ENCODE measurements at places on chromosomes 16 and 17.

DNA sequence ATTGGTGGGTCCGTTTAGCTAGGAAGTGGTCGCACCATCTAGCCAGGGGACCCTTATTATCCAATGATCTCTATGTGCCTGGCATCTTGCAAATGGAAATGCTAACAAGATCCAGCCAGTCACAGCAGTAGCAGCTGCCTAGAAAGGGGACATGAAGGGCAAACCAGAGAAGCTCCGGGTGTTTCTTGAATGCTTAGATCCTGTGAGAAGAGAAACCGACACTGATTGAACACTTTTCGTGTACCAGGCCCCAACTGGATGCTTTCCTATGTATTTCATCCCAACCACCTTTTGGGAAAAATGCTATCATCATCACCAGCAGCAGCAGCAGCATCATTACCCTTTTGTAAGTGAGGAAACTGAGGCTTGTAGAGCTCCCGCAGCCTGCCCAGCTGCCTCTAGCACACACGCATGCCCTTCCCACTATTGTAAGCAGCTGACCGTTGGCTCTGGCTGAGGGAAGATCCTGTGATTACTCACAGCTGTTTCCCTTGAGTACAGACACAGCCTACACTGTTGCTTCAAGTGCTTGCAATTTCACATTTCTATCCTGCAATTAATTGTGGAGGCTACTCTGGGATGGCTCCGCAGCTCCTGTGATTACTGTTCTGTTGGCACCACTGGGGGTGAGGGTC is 180.7 kb upstream of the CACNG5 start:
- DNase-seq: no peak

DNA sequence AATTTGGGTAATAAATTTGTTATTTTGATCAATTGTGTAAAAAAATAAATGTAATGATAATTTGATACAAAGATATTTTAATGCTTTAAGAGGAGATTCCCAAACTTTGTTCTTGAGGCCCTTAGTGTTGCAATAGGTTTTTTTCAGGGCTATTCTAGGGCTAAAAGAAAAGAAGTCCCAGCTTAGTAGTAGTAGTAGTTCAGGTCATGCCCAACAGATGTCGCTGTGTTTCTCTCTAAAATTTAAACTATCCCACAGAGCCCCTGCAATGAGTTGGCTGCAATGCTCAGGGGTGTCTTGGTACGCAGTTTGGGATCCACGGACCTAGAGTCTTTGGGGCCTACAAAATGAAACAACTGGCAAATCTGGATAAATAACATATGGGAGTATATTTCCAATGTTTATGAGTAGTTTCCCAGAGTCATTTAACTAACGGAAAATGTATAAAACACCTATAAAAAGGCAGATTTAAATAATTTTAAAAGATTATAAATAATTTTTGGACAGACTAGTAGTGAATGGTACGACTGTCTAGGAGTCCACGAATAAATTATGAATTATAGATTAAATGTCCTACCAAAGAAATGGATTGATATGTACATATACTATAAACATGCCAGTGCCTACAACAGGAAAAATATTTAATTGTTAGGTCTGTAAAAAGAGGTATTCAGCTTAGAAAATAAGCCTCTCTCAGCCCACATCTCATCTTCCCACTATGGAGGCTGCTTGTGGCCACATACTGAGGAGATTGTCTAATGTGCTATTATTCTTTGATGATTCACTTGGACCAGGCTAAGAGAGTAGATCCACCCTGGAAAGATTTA is 228.5 kb upstream of the PMFBP1 start:
- peak; percentile 24 for DNase-seq

- peak; percentile 31 for DNase-seq
These were observed 57.5 kb downstream of the CYB5B start for GRCh38 chr16:69481901-69482341.

GRCh38 chr17:39224778-39225307 is 902 bp downstream of the STAC2 start:
- no peak for DNase-seq

DNA sequence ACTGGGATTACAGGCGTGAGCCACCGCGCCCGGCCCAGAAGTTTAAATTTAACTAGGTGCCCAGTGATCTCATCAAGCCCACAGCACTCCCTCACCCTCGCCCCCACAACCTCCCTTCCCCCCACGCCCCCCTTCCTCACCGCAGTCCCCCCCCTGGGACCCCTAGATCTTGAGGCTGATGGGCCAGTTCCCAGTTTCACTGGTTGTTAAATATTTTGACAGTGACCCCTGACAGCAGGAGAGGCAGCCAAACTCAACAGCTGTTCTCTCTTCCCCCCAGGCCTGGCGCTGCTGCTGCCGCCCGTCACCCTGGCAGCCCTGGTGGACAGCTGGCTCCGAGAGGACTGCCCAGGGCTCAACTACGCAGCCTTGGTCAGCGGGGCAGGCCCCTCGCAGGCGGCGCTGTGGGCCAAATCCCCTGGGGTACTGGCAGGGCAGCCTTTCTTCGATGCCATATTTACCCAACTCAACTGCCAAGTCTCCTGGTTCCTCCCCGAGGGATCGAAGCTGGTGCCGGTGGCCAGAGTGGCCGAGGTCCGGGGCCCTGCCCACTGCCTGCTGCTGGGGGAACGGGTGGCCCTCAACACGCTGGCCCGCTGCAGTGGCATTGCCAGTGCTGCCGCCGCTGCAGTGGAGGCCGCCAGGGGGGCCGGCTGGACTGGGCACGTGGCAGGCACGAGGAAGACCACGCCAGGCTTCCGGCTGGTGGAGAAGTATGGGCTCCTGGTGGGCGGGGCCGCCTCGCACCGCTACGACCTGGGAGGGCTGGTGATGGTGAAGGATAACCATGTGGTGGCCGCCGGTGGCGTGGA is 15.6 kb downstream of the QPRT start:
- DNase-seq: no peak
